Skeletal muscle cell (primary cell): ENCODE measurements at places on chromosomes 7 and 10.

GRCh38 chr7:127253281-127254162, 781 bp upstream of the GRM8 start:
- DNase-seq: no peak

GRCh38 chr10:109974504-109975191, 33.1 kb upstream of the ADD3 start:
- no peak for DNase-seq

DNA sequence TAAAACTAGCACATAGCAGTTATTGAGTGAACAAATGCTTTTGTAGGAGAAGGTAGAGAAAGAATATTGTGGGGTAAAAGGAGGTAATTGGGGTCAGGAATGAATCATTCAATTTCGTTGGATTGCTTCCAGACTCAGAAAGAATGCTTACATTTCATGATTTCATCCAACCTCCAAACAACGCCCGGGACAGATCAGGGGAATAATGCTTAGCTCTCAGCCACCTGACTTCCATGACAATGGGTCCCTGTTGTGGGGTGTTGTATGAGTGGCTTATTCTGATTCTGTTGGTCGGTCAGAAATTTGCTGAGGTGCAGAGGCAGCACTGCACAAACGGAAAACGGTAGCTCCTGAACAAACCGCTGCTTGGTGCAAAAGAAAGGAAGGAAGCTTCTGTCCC, 24.0 kb upstream of the INPP5F start:
- no peak for DNase-seq

- DNase-seq: peak; percentile 31
Observed at GRCh38 chr10:74437822-74438221, 286.8 kb downstream of the ADK start.

DNA sequence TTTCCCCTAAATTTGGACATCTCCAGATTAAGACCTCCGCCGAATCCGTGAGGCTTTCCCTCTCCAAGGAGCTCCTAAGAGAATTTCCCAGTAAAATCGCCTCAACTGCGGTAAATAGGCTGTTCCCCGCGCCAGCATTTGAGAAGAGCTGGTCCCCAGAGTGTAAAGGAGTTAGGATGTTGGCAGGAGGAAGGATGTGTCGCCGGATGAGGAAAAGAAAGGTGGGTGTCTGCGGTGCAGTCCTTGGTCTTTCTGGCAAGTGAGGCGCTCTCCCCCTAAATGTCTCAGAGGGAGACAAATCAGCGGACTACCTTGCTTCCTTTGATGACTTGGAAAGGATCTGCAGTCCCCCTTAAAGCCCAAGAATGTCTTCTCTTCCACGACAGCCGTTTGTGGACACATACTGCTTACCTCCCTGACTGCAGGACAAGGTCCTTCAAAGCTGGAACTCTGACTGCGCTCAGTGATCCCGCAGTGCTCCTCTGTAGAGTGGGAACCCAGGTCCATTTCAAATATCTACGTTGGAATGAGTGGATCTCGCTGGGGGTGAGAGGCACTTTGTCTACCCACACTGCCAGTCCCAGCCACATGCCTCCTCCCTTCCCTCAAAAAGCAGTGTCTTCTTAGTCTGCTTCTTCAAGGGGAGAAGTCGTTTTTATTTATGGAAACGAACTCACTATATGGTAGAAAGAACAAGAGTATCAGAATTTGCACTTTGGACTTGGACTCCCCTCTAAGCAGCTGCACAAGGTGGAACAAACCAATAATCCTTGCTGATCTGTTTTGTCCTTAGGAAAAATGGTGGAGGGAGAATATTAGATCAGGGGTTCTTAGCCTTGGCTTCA, 1.1 kb upstream of the DLG5 start:
- DNase-seq: no peak
